PC-9 (cell line): ENCODE measurements at places on chromosomes 5 and 9. TPM values are rescaled to one million over a fixed set of nuclear protein-coding genes. Genes with fewer than 3 reads are reported as not detected.

DNA sequence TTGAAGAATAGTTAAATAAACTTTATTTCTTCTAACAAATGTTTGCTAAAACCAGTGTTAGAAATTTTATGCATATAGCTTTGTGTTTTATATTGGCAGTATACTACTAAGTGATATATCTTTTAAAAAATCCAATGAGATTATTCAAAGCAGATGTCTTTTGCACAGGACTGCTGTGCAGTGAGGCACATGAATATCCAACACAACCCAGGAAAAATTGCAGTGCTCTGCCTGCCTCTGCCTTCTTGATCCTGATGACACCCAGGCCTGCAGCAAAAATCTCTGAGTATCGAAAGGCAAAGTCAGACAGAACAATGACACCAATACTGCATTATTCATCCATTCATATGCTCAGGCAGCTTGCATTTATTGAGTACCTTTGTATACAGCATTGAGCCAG is 1076.5 kb upstream of the ARRDC3 start:
- no peak for DNase-seq

DNA sequence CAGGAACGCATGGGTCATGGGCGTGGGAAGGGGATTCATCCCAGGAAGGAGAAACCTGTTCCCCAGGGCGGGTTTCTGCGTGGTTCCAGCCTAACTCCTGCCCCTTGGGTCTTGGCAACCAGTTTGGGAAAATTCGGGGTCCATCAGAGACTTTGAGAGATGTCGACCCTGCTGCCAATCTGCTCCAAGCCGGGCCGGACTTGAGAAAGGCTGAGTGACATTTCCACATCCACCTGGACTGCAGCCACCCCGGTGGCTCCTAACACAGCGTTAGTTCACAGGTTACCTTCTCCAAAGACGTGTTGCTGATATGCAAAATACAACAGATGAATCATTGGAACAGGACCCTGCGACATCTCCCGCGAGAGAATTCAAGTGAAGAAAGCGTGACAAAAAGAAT is 627.2 kb downstream of the IRX1 start:
- no peak for DNase-seq

DNA sequence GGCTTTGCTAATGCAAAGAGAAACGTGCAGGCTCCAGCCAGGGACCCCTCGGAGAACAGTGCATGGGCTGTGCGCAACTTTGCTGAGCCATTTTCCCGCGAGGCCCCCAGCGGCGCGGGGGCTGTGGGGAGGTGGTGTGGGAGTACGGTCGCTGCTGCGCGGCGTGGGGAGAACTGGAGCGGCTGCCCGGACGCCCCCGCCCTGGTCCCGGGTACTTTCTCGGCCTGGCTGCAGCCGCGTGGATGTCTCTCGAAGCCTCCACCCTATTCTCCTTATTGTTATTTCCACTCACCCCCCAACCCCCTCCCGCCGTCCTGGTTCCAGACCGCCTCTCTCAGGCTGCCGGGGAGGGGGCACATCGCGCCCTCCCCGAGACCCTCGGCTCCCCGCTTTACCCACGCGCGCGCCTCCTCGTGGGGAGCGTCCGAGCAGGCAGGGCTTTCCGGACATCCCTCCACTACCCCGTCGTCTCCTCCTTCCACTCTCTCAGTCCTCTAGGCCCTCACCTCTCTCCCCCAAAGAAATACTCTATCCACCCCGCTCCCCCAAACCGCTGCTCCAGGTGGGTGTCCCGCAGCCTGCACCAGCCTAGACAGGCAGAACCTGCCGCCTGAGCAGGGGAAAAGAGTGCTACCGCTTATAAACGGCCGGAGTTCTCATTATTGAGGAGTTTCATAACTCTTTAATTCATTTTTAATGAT is 68.6 kb upstream of the TBCA start:
- DNase-seq, result no peak

- DNase-seq, result no peak
These were observed 593 bp downstream of the TIGD6 start for GRCh38 chr5:149999866-150000255.

DNA sequence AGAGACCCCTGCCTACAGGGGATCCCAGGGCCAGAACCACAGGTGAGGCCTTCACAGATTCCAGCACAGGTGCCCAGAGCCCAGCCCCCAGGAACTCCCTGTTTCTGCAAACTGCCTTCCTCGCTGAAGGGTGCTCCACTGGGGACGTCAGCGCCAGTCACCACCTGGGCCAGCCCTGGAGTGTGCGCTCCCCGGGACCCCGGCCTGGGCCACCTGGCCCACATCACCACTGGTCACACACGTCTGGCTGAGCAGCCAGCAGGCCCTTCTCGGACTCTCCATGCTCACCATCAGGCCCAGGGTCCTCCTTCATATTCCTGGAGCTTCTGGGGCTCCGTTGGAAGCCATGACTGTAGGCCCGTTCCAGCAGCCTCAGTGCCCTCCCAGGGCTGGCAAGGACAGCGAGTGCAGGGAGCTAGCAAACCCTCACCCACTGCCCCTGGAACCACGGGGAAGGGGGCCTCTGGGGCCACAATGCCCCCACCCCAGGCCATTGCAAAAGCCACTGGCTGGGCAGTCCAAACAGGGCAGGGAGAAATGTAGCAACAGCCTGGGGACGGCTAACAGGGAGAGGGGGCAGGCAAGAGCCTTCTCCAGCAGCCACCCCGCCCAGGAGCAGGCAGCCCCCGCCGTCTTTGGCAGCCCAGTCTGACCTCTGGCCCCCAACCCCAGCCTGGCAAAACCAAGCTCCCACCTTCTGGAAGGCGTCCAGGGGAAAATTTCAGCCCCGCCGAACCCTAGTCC is 1.3 kb downstream of the AGPAT2 start:
- DNase-seq, result no peak

- no peak for DNase-seq
These were observed 138.8 kb downstream of the KDM4C start for GRCh38 chr9:6896562-6896961.

- DNase-seq, result no peak
These were observed 147.0 kb downstream of the SPOCK1 start for GRCh38 chr5:137352095-137352494.

GRCh38 chr5:159033351-159033657 is 66.4 kb downstream of the EBF1 start:
- DNase-seq, result no peak

DNA sequence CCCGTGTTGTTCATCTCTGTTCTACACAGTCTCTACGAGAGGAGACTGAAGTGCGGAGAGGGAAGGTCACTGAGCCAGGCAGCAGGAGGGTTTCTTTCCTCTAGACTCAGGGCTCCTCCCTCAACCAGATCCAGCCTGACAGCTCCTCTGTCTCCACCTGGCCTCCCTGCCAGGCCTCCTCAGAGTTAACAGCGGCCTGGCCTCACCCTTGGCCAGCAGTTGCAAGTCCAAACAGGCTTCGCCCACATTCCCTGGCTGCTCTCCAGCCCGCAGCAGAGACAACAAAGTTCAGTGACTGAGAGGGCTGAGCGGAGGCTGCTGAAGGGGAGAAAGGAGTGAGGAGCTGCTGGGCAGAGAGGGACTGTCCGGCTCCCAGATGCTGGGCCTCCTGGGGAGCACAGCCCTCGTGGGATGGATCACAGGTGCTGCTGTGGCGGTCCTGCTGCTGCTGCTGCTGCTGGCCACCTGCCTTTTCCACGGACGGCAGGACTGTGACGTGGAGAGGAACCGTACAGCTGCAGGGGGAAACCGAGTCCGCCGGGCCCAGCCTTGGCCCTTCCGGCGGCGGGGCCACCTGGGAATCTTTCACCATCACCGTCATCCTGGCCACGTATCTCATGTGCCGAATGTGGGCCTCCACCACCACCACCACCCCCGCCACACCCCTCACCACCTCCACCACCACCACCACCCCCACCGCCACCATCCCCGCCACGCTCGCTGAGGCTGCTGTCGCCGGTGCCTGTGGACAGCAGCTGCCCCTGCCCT is at the start of gene HRCT1:
Gene HRCT1 (plus strand): TSS at position 291 of the 768 bp plus-strand sequence. CDS start 86 bp downstream, at position 377.
- DNase-seq, result peak; percentile 86

GRCh38 chr9:91425271-91425670 is 1.6 kb upstream of the NFIL3 start:
- no peak for DNase-seq

- no peak for DNase-seq
These were observed 394.0 kb upstream of the BRINP1 start for GRCh38 chr9:119763260-119763659.

DNA sequence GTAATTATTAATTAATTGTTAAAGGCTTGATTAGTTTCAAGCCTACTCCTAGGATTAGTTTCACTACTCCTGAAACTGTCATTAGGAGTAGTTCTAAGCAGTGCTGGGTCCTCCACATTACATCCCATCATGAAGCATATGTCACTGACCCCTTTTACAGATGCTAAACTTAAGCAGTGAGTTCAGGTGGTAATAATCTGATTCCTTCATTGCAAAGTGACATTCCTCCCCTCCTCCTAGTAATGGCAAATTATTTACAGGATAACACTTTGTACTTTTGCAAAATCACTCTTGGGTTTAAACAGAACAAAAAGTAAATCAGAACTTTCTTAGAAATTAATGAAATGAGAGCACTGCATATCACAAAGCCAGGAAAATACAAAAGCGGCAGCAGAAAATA is 52.4 kb downstream of the BAAT start:
- no peak for DNase-seq

DNA sequence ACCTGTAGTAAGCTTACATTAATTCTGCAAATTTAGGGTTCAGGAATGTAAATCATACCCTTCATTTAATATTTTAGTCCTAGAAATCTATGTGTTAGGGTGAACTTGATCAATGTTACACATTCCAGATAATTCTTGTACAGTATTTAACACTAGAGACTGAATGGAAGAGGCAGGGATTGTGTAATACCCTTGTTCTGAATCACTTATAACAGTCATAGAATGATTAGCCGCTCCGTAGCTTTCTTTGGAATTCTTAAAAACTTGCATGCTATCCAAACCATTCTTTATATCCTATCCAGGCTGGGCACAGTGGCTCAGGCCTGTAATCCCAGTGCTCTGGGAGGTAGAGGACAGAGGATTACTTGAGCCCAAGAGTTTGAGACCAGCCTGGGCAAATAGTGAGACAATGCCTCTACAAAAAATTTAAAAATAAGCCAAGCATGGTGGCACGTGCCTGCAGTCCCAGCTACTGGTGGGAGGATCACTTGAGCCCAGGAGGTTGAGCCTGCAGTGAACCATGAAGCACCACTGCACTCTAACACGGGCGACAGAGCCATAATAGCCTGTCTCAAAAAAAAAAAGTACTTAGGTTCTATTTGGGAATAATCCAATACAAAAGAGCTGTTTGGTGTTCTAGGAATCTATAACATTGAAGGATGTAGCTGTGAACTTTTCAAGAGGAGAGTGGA is 8.3 kb downstream of the ZNF483 start:
- DNase-seq, result no peak

DNA sequence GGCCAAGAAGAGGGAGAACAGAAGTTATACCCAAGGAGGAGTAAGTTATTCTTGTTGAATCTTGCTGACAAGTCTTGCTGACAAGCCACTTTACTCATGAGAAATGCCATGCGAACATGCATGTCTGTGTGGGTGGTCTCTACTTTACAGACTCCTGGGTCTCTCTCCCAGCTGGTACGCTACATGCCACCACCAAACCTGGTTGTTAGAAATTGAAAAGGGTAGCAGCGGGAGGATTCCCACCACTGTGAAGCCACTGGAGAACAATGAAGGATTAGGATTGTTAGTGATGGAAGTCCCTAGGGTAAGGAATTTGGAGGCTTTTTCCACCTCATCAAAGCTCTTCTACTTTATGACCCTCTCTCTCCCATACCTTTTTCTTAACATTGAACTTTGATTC is 53.6 kb upstream of the GABRB2 start:
- DNase-seq, result no peak

FAM153A gene
- total RNA-seq, result not detected in 2 replicates

MAML1 gene
- 25.7 and 34.0 TPM in 2 replicates for total RNA-seq

ACOT12 gene
- total RNA-seq, result not detected in 2 replicates
